IMR-90 (cell line): ENCODE measurements at places on chromosomes 5 and 9. TPM values are rescaled to one million over a fixed set of nuclear protein-coding genes. Genes with fewer than 3 reads are reported as not detected.

DNA sequence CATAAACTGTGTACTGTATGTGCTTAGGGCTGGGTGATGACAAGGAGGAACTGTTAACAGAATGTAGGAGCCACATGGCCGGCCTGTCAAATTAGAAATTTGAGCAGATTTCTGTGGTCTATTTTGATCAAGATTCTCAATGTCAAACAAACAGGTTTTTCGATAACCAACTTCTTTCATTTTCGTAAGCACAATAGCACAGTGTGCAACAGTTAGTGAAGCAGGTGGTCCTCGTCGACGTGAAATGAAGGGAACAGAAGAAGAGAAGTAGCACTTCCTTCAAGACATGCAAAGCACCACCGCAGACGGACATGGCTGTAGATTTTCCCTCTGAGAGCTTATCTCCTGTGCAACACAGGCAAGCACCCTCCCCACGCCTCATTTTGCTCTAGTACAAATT, 252.1 kb downstream of the CRB2 start:
- DNase-seq, result no peak

DNA sequence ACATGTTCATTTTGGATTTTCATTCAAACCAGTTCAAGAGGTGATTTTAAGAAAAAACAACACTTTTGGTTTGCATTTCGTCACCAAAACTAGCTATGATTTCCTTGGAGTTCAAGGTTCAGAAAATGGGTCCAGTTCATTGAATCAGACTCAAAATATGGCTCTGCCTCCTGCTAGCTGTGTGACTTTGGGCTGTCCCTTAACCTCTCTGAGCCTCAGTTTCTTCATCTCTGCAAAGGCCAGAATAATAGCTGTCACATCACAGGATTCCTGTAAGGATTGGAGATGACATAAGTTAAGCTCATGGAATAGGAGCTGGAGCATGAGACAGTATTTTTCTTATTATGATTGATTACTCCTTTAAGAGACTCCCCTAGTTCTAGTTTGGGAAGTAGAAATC, 147.8 kb upstream of the SMIM23 start:
- DNase-seq, result no peak

DNA sequence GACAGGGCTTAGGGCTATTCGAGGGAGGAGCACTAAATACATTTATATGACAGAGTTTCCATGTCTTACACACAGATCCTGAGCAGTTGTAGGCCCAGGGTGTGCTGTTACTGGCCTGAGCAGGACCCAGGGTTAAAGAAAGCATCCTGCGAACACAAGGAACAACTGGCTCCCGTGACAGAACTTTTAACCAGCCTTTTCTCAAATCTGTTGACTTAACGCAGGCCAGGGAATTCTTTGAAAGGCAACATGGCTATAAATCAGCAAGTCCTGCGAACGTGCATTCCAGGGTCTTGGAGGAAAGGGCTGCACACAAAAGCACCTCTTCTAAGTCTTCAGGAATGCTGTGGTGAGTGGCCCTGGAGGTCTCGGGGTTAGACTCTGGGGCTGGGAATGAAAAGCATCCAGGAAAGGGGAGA, 45.2 kb upstream of the ANKRD55 start:
- peak; percentile 98 for DNase-seq

- DNase-seq, result peak; percentile 4
Observed at GRCh38 chr5:22699319-22699718, 153.8 kb downstream of the CDH12 start.

- DNase-seq, result no peak
Observed at GRCh38 chr9:113951032-113951372, 74.9 kb downstream of the ZNF618 start.

DNA sequence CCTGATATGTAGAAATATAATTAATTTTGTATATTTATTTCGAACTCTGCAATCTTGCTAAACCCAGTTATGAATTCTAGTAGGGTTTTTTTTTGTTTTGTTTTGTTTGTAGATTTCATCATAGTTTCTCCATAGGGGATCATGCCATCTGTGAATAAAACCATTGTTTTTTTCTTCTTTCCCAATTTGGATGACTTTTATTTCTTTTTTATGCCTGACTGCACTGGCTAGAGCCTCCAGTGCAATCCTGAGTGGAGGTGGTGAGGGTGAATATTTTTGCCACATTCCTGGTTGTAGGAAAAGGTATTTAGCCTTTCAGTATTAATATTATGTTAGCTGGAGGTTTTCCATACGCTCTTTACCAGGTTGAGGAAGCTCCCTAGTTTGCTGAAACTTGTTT, 70.0 kb upstream of the GFPT2 start:
- no peak for DNase-seq

DNA sequence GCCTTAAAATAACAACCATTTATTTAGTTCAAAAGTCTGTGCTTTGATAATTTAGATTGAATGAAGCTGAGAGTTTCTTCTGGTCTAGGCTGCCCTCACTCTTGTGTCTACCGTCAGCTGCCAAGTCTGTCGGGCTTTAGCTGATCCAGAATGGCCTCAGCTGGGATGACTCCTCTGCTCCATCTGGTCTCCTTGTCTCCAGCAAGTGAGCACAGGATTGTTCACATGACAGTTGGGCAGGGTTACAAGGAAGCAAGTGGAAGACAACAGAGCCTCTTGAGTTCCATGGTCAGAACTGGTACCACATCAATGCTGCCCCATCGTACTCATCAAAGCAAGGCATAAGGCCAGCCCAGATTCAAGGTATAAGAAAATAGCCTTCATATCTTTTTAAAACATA, 9.0 kb downstream of the HTR1A start:
- DNase-seq, result no peak

GRCh38 chr5:88238732-88239131, 29.9 kb downstream of the TMEM161B start:
- no peak for DNase-seq

- DNase-seq, result peak; percentile 23
Observed at GRCh38 chr5:82295144-82295543, 17.0 kb upstream of the RPS23 start.

DNA sequence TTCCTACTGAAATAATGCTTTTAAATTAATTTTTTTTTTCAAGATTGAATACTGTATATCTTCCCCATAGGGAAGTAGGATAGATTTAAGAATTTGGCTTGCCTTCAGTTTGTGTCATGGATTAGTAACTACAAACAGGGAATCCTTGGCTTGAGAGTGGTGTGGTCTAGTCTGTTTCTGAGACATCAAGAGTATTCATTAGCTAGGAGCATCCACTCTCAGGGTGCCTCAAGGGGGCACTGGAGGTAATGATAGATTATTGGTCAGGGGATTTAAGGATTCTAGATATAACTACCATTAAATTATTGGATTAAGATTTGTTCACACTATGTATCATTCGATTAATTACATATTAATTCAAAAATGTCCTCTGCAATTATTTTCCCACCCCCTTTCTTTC, 91.8 kb upstream of the TXNDC8 start:
- DNase-seq, result peak; percentile 12

- DNase-seq, result no peak
Observed at GRCh38 chr9:128144239-128145181, 4.7 kb upstream of the LCN2 start.

- DNase-seq, result peak; percentile 49
Observed at GRCh38 chr9:134689321-134690181, 47.9 kb downstream of the COL5A1 start.

- peak; percentile 96 for DNase-seq
Observed at GRCh38 chr9:19154135-19154612, 26.9 kb upstream of the PLIN2 start.

- DNase-seq, result no peak
Observed at GRCh38 chr9:4690144-4690543, 10.8 kb downstream of the CDC37L1 start.

- DNase-seq, result no peak
Observed at GRCh38 chr9:98504298-98505282, 204.1 kb downstream of the GABBR2 start.

DNA sequence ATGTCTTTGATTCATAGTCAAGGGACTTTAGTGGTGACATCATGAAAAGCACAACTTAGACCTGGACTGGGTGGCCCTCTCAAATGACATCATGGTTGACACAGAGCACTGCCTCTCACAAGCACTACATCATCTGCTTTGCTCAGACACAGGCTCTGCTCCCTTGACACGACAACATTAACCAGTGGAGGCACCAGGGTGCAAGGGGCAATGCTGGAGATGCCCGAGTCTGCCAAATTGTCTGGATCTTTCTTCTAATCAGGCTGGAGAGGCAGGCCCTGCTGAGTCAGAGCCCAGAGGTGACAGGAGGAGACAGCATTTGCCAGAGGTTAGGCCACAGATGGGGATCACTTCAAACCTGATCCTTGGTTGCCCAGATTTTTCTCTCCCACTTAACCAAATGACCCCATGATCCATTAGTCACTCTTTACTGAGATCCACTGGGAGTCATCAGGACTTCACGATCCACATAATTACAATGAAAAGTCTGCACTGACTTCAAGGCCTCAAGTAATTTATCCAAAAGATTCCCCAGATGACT, 174.4 kb downstream of the SLIT3 start:
- no peak for DNase-seq

GRCh38 chr5:64183956-64184355, 18.3 kb downstream of the RNF180 start:
- DNase-seq, result no peak

DNA sequence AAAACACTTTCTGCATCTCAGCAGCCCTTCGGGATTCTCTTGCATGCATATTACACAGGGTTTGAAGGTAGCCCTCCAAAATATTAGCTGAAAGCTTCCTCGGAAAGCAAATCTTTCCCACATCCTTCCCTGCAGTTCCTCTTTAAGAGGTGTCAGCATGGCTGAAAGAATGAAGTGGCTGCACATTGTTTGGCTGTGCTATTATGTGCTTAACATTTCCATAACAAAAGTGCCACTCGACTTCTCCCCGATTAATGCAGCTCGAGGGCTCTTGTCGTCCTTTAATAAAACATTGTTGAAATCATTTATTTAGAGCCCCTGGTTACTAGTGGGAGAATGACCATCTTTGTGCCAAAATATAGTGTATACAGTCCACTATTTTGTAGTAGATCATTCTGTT, 6.5 kb downstream of the GAS1 start:
- DNase-seq, result no peak

- no peak for DNase-seq
Observed at GRCh38 chr5:149372076-149372795, 6.9 kb downstream of the IL17B start.

GRCh38 chr5:122183098-122183787, 53.9 kb downstream of the ZNF474 start:
- DNase-seq, result peak; percentile 76

- peak; percentile 89 for DNase-seq
Observed at GRCh38 chr9:134413890-134414623, 87.8 kb downstream of the RXRA start.

DNA sequence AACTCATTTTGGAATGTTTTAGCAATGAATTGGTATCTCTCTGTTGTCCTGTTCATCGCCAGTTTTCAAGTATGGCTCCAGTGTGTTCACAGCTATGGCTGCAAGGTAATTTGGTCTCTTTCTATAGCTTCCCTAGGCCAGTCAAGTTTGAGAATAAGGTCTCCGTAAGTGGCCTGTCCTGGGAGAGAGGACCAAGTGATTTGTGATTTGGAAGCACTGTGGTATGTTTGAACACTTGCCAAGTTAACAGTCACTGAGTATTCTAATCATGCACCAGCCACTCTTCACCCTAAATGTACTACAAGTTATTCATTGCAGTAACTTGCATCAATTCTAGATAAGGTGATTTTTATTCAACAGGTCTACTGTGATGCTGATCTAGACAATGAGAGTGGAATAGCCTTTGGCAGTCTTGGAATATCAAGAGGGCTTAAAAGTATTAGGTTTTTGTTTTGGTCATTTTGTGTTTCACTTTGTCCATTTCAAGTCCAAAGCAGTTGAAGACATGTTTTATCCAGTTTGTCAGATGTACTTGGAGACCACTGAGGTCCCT, 41.1 kb downstream of the G3BP1 start:
- peak; percentile 54 for DNase-seq

Gene NR5A1
- total RNA-seq, result not detected in 2 replicates

Gene MEGF9
- 3.4 and 4.7 TPM in 2 replicates for total RNA-seq

Gene NUTM2F
- not detected in 2 replicates for total RNA-seq

Gene TNFSF15
- total RNA-seq, result under 0.01 and 0.18 TPM in 2 replicates

Gene FBXO10
- total RNA-seq, result 6.6 and 7.5 TPM in 2 replicates

Gene PCDHGA3
- 1.4 and 1.7 TPM in 2 replicates for total RNA-seq

Gene GNAQ
- 50.7 and 63.6 TPM in 2 replicates for total RNA-seq

Gene PCDHA12
- not detected in 2 replicates for total RNA-seq
